ENCODE measurements at places on chromosomes 7 and 10. TPM values are rescaled to one million over a fixed set of nuclear protein-coding genes. Genes with fewer than 3 reads are reported as not detected.

DNA sequence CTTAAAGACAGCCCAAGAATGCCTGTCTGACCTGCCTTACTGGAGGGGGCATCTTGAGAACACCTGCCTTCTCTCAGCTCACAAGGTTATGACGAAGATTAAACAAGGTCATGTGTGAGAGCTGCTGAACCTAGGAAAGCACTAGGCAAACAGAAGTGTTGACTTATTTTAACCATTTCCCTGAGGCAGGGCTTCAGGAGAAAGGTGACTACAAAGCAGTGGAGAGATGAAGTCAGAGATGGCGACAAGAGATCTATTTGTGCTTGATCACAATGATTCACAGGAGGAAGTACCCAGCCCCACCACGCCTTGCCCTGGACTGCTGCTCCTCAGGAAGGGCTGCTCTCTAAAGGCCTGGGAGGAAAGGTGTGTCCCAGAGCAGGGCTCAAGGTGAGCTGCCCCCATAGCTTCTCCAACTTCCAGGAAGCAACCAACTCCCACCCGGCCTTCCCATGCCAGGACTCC is 27.8 kb downstream of the STN1 start:
- H3K27me3 ChIP-seq, result no peaks in the 10 kb centered on the region
- H3K36me3 ChIP-seq, result no peaks in the 10 kb centered on the region
- no peak overlapping the region for H3K27ac ChIP-seq
- no peak overlapping the region for H3K4me3 ChIP-seq
- no peaks in the 10 kb centered on the region for H3K4me1 ChIP-seq

DNA sequence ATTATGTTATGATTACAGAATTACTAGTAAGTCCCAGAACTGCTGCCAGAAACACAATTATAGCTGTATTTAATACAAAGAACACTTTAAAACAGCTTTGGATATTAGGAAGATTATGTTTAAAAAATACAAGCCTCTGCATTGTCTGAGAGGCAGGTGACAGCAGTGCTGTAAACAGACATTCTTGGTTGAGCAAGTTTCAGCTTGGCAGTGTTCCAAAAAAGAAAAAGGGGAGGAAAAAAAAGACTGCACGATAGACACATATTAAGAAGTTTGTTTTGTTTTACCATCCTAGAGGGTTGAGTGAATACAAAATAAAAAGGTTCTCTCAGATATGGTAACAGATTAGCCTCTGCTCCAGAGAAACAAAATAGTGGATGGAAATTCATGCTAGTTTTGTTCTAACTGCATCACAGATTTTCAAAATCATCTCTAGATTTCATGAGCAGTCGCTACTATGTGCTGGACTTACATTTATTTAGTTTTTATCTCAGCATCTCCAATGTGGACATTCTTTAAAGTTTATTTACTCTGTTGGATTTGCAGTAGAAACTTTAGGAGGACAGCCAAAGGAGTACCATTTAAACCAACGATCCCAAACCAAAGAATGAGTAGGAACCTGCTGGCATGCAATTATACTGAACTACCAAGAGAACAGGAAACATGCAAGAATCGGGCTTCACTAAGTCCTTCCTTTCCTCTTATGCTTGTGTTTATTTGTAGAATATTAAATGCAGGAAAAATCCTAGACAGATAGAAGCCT is 9.0 kb downstream of the FAM204A start:
- H3K27ac ChIP-seq, result no peak overlapping the region
- H3K27me3 ChIP-seq, result no peaks in the 10 kb centered on the region
- H3K4me1 ChIP-seq, result no peaks in the 10 kb centered on the region
- peaks cover 10% of the 10 kb centered on the region for H3K36me3 ChIP-seq
- DNase-seq, result no peak

DNA sequence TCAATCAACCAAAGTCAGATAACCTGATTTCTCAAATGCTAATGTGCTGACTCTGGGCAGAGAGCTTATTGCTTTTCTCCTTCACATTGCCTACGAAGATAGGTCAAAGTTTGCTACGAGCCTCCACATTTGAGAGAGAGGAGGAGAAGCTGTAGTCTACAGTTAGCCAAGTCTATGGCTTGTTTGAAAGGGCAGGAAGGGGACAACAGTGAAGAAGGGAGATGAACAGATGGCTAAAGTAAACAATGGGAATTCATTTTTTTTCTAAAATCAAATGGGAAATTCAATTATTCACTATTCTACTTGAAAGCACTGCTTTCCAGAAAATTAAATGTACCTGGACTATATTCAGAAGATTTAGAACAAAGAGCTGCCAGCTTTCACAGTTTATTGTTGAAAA is 126.7 kb upstream of the C1QL3 start:
- peaks cover 4% of the 10 kb centered on the region for H3K4me1 ChIP-seq
- no peaks in the 10 kb centered on the region for H3K36me3 ChIP-seq
- H3K27ac ChIP-seq, result no peak overlapping the region

Gene GRM3
- polyA plus RNA-seq, result 4.9 TPM

Gene AKR1C2
- polyA plus RNA-seq, result 0.50 TPM

- DNase-seq, result no peak
- H3K27me3 ChIP-seq, result peaks cover 79% of the 10 kb centered on the region
- no peaks in the 10 kb centered on the region for H3K36me3 ChIP-seq
- no peak overlapping the region for H3K4me3 ChIP-seq
- peaks cover 3% of the 10 kb centered on the region for H3K4me1 ChIP-seq
These were observed 3.0 kb upstream of the EBF3 start for GRCh38 chr10:129966889-129967578.

DNA sequence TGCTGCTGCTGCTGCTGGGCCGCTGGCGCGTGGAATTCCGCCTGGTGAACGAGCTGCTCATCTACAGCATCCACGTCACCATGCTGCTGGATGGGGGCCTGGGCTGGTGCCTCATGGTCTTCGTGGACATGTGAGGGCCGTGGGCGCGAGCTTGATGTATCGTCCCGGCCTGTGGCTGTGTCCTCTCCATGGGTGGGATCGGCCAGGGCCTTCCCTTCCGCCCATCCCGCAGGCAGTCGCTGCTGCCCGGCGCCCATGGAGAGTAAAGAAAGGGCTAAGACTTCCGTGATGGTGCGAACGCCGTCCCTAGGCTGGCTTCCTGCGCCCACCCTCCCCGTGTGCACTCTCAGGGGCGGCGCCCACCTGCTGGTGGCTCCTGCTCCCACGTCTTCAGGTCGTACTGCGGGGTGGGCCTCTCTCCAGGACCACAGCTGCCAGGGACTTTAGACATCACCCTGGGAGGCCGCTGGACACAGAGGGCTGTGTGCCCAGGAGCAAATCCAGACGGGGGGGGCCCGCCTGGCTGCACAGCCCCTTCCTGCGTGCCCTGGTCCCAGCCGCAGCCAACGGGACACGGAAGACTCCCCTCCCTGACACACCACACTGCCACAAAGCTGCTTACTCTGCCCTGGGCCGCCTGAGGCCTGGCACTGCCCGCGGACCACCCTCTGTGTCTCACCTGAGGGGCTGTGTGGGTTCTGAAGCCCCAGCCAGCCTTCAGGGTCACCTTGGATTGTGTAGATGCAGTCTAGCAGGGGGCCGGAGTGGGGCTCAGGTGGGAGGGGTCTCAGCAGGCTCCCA is 167.5 kb downstream of the SEPTIN7 start:
- no peaks in the 10 kb centered on the region for H3K4me1 ChIP-seq
- DNase-seq, result no peak
- no peak overlapping the region for H3K27ac ChIP-seq
- no peaks in the 10 kb centered on the region for H3K27me3 ChIP-seq
- no peak overlapping the region for H3K4me3 ChIP-seq
- no peaks in the 10 kb centered on the region for H3K36me3 ChIP-seq

- no peak for DNase-seq
- no peak overlapping the region for H3K4me3 ChIP-seq
- no peak overlapping the region for H3K27ac ChIP-seq
These were observed 30.1 kb downstream of the NUDCD3 start for GRCh38 chr7:44460325-44460724.

DNA sequence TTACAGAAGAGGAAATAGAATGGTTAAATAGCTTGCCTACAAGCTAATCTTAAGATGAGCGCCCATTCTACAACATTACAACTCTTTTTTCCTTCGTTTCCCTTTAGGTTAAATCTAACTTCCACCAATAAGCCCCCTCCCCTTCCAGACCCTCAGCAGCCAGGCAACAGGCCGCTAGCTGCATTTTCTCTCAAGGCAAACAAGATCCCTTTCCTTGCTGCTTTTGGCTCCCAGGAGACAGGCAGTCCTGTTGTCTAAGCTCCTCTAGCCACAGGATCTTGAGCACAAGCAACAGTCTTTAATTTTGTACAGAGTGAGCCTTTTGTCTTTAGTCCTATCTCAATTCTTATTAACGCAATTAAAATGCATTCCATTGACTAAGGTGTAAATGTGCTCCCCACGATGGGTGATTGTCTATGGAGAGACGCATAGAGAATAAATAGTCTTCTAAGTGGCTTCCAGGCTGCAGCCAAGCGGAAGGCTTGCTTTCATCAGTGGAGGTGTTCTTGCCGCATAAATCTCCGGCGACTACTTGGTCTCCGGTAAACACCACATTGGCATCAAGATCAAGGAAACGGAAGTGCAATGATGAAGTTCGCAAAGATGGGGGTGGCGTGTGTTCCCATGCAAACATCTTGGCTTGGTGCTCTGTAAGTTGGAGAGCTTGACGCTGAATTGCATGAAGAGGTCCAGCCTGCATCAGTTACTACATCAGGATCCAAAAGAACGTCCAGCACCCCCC is 181.9 kb upstream of the LYZL2 start:
- H3K36me3 ChIP-seq, result no peaks in the 10 kb centered on the region
- H3K4me3 ChIP-seq, result no peak overlapping the region
- no peak for DNase-seq
- no peak overlapping the region for H3K27ac ChIP-seq
- H3K27me3 ChIP-seq, result no peaks in the 10 kb centered on the region
- H3K4me1 ChIP-seq, result no peaks in the 10 kb centered on the region

Gene CCL26
- polyA plus RNA-seq, result 5.4 TPM

DNA sequence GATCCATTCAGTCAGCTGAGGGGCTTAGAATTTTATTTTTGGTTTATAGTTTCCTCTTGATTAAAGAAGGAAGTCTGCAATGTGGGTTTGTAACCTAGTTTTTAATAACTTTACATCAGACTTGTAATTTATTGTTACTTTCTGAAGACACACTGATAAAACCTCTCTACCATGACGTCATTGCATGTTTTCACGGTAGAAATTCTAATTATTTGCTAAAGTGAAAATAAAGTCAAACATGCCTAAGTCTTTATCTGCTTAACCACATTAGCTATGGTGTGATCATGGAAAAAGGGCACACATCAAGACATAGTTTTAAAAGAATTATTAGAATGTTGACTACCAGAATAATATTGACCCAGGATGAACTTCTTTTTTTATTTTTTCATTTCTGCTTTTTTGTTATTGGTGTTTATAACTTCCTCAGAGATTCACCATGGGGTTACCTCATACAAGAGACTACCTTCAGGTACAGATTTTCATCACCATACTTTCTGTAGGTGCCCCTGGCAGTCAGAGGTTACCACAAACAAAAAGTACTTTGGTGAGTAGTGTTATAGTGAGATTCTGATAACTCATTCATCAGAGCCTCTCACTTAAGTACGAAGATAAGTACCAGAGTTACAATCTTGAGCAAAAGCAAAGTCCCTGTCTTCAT is 7.0 kb upstream of the PANK1 start:
- no peaks in the 10 kb centered on the region for H3K4me1 ChIP-seq
- no peak overlapping the region for H3K4me3 ChIP-seq
- peaks cover 4% of the 10 kb centered on the region for H3K36me3 ChIP-seq
- H3K27ac ChIP-seq, result no peak overlapping the region
- DNase-seq, result no peak

Gene ADAM12
- 0.20 TPM for polyA plus RNA-seq

Gene LHFPL3
- 0.24 TPM for polyA plus RNA-seq

DNA sequence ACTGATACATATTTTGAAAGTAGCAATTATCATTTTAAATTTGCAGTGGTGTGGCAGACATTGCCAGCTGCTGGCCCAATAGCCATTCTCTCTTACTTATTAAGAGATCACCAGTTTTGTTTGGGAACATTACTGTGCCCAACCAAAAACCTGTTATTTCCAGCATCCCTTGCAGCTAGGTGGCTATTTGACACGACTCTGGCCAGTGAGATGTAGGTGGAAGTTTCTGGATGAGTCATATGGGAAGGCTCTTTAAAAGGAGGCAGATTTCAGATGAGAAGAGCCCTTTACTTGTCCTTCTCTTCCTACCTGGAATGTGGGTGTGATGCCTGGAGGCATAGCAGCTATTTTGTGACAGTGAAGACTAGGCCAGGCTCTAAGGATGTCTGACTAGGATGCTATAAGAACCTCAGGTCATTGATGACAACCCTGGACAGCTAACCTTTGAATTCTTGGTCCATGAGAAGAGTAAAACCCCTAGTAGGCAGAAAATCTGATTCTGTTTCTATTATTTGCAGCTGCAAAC is 77.9 kb downstream of the CARD11 start:
- H3K36me3 ChIP-seq, result no peaks in the 10 kb centered on the region
- H3K4me3 ChIP-seq, result no peak overlapping the region
- no peaks in the 10 kb centered on the region for H3K27me3 ChIP-seq
- no peak for DNase-seq
- H3K27ac ChIP-seq, result no peak overlapping the region

Gene SPDYE2B
- not detected for polyA plus RNA-seq

Gene ATOH7
- 1.0 TPM for polyA plus RNA-seq

GRCh38 chr10:74586088-74586585 is 240.3 kb upstream of the KAT6B start:
- no peak overlapping the region for H3K27ac ChIP-seq
- no peak overlapping the region for H3K4me3 ChIP-seq
- no peaks in the 10 kb centered on the region for H3K27me3 ChIP-seq
- no peak for DNase-seq
- no peaks in the 10 kb centered on the region for H3K4me1 ChIP-seq

GRCh38 chr7:133354546-133355324 is 101.9 kb downstream of the EXOC4 start:
- no peak overlapping the region for H3K4me3 ChIP-seq
- no peaks in the 10 kb centered on the region for H3K27me3 ChIP-seq
- no peaks in the 10 kb centered on the region for H3K36me3 ChIP-seq
- peaks cover 6% of the 10 kb centered on the region for H3K4me1 ChIP-seq

DNA sequence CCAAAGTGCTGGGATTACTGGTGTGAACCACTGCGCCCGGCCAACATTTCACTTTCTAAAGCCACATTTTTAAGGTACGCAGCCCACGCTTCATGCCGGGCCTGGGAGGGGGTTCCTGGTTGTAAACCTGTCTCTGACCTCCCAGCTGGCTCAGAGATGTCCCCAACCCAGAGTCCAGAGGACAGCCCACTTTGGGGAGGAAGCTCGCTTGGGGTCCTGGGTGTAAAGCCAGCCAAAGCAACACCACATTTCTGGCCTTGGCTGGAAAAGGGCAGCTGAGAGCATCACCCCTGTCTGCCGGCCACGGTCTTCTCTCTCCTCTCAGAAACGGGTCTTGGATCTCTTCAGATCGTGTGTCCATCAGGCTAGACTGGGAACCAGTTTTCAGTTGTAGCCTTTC is 23.9 kb upstream of the PITRM1 start:
- DNase-seq, result no peak
- no peaks in the 10 kb centered on the region for H3K36me3 ChIP-seq
- no peaks in the 10 kb centered on the region for H3K4me1 ChIP-seq

Gene GRID2IP
- polyA plus RNA-seq, result 1.5 TPM

GRCh38 chr7:15317215-15317614 is 244.6 kb downstream of the AGMO start:
- H3K27ac ChIP-seq, result no peak overlapping the region
- no peaks in the 10 kb centered on the region for H3K27me3 ChIP-seq
- H3K36me3 ChIP-seq, result no peaks in the 10 kb centered on the region
- no peaks in the 10 kb centered on the region for H3K4me1 ChIP-seq

GRCh38 chr10:17771017-17771416 is 19.0 kb downstream of the TMEM236 start:
- H3K4me3 ChIP-seq, result no peak overlapping the region
- H3K27ac ChIP-seq, result no peak overlapping the region
- no peaks in the 10 kb centered on the region for H3K36me3 ChIP-seq
- peaks cover 4% of the 10 kb centered on the region for H3K27me3 ChIP-seq

GRCh38 chr10:120022357-120022756 is 129.8 kb downstream of the SEC23IP start:
- DNase-seq, result no peak
- H3K4me1 ChIP-seq, result no peaks in the 10 kb centered on the region
- H3K36me3 ChIP-seq, result no peaks in the 10 kb centered on the region
- no peak overlapping the region for H3K4me3 ChIP-seq
- H3K27me3 ChIP-seq, result no peaks in the 10 kb centered on the region
